Stimulated activated naive B cell treated with anti-CD40 and anti-IgM and Interleukin-4, amounts not matched to agents 10 μg/mL and 1 μg/mL and 100 μg/mL, for 72 hours (primary cell): ENCODE measurements at places on chromosomes 12 and 14.

DNA sequence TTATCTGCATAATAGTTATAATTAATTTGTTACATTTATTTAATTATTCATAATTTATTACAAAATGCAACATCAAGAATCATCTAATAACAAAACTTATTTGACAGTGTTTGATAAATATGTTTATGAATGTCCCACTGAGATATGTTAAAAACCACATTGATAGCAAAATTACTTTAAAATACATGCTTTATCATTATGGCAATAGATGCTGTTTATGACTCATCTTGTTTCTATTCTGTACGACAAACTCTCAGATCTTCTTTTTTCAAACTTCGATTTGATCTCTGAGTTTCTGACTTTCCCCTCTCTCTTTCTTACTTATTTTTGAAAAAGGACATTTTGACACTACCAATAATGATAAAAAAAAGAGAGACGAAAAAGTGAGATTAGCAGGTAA is 56.8 kb upstream of the LRRK2 start:
- no peak for DNase-seq

DNA sequence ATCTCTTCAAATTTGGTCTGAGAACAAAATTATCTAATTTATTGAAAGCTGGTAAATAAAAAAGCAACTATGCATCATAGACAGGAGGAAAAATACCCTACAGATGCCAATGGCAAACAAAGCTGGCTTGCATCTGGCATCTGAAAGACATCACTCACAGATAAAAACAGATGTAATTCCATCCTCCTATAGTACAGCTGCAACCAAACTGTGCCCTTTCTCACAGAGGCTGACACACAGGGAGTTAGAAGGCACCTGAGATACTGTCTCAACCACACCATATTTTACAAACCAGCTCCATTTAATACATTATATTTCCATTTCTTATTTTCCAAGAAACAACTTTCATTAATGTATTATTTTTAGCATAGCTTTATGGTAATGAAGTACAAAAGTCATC is 39.4 kb downstream of the DUSP16 start:
- DNase-seq, result no peak

- no peak for DNase-seq
These were observed 368.1 kb downstream of the GRIN2B start for GRCh38 chr12:13613297-13613696.

DNA sequence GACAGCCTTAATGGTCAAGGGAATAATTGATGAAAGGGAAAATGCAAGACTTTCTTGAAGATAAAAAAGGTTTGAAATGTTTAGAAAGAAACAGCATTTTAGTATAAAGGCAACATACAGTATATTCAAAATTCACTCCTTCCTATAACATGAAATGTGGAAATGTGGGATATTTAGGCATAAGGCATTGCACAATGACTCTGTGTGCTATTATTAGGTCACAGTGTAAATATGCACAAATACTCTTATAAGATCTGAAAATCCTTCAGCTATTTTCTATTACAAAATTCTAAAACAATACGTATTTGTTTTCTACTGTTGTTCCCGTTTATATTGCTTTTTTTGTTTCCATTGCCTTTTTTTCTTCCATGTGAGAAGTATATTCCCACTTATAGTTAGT is 127.7 kb downstream of the SLC16A7 start:
- no peak for DNase-seq

- DNase-seq, result no peak
These were observed 97.5 kb downstream of the CRACR2A start for GRCh38 chr12:3655328-3655900.

DNA sequence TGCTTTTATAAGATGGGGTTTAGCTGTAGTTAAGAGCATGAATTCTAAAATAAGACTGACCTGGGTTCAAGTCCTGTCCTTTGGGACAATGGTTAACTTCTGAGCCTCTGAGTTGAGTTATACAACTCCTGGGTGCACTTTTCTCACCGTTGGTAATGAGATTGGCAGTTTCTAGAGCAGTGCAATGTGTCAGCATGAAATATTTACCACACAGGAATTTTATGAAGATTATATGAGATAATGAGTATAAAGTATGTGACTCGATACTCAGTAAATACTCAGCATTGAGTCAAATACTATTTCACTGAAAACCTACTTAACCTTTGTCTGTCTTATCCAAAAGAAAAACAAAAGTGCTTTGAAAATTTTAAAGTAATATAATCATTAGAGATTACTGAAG is 214.2 kb downstream of the CPNE8 start:
- no peak for DNase-seq
